Esophagus squamous epithelium (tissue), 5 donors: ENCODE measurements at places on chromosomes 16 and 17.

GRCh38 chr17:33667671-33668070 lies 374.6 kb upstream of the ASIC2 start:
- no peak for DNase-seq

DNA sequence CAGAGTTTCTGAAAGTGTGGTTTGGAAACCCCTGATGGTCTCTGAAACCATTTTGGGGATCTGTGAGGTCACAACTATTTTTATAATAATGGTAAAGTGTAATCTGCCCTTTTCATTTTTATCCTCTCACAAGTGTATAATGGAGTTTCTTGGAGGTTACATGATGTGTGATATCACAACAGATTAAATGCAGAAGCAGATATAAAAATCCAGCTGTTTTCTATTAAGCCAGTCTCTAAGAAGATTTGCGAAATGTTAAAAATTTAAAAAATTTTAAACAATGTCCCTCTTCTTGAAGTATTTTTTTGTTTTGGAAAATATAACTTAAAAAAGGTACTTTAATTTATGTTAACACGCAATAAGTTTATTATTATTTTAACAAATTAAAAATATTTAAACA lies 48.7 kb downstream of the RPGRIP1L start:
- DNase-seq: no peak

- DNase-seq: no peak
These were observed 100.0 kb upstream of the ZNF469 start for GRCh38 chr16:88282564-88283395.

- DNase-seq: no peak
These were observed 55.2 kb downstream of the RAI1 start for GRCh38 chr17:17736205-17737183.

GRCh38 chr17:59388069-59388556 lies 56.7 kb downstream of the YPEL2 start:
- no peak for DNase-seq

GRCh38 chr16:4777339-4778049 lies 10.5 kb upstream of the ZNF500 start:
- no peak for DNase-seq

GRCh38 chr16:75230471-75231110 lies 11.8 kb downstream of the CTRB1 start:
- no peak for DNase-seq

GRCh38 chr17:16255481-16255921 lies 38.5 kb downstream of the PIGL start:
- DNase-seq: no peak

- no peak for DNase-seq
These were observed 6.2 kb downstream of the NF1 start for GRCh38 chr17:31100840-31101459.

- no peak for DNase-seq
These were observed 2.3 kb upstream of the HOXB2 start for GRCh38 chr17:48546924-48547807.

- no peak for DNase-seq
These were observed 126.3 kb downstream of the ZFHX3 start for GRCh38 chr16:72921620-72922019.

DNA sequence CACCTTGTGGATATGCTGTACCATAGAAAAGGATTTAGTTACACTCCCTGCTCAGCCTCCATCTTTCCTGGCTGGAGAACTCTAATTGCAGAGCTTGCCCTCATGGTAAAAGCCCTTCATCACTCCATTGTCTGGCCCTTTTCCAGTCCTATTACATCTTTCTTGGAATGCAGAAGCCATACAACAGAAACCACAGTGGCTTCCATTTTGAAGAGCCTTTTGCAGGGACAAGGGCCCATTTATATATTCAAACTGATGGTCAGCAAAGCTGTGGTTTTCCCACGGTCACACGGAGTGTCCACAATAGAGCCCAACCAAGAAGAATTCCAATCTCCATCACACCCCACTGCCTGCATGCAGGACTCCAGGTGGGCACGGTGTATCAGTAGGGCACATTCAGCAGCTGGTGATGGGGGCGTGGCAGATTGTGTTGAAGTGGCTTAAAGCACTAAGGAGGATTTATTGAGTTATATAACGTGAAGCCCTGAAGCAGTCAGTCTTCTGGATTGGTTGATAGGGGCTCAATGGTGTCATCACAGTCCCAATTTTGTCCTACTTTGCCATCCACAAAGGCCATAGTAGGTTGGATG lies 20.3 kb downstream of the COPRS start:
- no peak for DNase-seq

GRCh38 chr16:12386192-12386591 lies 409.7 kb downstream of the SNX29 start:
- no peak for DNase-seq

- DNase-seq: no peak
These were observed 678.3 kb upstream of the EEF2KMT start for GRCh38 chr16:5775916-5776315.

GRCh38 chr17:63775420-63775819 lies 1.4 kb downstream of the DDX42 start:
- no peak for DNase-seq

DNA sequence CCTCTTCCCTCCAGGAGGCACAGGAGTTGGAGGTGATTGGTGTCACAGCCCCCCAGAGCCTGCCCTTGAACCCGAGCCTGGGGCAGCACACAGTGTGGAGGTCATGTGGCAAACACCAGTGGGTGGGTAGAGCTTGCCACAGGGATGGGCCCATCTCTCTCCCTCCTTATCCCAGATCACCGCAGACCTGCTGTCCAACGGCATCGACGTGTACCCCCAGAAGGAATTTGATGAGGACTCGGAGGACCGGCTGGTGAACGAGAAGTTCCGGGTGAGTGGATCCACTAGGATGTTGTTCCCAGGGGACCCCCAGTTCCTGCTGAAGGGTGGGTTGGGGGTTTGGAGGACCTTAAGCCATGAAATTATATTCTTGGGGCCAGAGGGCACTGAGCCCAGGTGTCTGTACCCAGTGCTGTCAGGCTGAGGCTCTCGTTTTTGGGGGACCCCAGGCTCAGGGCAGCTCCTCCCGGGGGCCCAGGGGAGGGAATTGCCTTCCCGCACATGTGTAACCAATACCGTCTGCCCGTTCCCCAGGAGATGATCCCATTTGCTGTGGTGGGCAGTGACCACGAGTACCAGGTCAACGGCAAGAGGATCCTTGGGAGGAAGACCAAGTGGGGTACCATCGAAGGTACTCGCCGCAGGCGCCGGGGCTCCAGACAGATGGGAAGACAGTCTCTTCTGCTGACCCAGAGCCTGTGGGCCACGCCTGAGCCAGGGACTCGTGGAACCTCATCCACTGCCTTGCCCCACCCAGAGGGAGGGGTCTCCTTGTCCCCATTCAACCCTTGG lies 351.9 kb downstream of the SEC14L1 start:
- DNase-seq: no peak

DNA sequence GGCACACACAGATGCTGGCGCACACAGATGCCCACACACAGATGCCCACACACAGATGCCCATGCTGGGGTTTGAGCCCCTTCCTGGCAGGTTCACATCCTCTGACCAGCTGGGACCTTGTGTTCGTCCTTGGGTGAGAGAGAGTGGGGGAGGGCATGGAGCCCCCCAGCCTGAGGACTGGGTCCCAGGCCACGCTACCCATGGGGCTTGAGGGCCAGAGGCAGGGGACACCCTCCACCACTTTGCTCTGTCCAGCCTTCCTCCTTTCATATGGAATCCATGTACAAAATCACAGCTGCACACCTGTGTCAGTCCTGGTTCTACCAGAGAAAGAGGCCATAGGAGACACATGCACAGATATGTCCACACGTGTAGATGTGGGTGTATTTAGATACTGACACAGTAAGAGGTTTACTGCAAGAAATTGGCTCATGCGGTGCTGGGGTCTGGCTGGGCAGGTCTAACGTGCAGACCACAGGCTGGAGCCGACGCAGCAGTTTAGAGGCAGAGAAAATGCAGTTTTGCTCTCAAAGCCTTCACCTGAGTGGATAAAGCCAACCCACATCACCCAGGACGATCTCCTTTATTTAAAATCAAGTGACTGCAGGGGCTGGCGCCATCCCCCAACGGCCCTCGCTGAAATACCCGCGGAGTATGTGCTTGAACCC lies 10.8 kb downstream of the SLC22A31 start:
- no peak for DNase-seq

DNA sequence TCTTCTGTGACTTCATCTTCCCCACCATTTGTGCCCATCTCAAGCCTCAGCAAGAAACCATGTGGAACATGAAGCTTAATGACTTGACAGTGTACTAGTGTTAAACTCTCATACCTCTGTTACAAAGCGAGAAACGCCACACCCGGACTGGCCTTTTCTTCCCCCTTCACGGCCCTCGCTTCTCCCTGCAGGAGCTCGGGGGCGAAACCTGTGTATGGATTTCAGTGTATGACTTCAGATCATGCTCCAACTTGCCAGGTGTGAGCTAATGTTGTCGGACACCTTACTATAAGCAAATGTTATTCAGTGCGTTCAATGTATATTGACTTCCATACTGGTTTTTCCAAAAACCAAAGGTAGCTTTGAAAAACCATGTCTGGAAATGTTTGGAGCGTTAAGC lies 20.1 kb upstream of the SLC5A11 start:
- DNase-seq: no peak

DNA sequence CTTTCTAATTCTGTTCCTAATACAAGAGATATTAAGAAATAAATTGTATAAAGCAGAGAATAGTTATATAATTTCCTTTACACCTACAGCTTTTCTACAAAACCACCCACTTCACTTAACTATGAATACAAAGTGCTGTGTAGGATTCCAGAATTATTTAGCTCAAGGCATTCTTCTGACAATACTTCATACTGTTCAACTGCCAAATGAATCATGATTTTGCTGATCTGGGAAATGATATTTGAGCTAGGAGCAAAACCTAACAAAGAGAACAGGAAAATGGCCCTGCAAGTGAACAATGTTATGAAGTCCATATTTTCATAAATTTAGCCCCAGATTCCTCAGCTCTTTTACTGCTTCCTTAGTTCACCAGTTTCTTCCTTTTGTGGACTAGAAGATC lies 12.9 kb downstream of the BBS2 start:
- DNase-seq: no peak

DNA sequence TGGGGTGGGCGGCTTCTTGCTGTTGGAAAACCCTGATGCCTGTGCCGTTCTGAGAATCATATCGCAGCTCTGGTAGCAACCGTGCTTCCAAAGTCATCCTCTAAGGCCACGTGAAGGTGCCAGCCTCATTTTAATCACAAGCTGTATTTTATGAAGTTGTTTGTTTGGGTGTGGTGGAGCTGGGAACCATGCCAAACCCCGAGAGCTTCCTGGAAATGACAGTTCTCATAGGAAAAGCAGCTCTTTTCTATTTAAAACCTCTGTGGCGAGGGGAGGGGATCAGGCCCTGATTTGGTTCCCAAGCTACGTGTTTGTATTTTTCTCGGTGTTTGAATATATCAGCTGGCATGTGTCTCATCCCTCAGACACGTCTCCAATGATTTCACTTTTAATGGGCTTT lies 21.7 kb downstream of the KNOP1 start:
- peak; percentile 4 for DNase-seq

DNA sequence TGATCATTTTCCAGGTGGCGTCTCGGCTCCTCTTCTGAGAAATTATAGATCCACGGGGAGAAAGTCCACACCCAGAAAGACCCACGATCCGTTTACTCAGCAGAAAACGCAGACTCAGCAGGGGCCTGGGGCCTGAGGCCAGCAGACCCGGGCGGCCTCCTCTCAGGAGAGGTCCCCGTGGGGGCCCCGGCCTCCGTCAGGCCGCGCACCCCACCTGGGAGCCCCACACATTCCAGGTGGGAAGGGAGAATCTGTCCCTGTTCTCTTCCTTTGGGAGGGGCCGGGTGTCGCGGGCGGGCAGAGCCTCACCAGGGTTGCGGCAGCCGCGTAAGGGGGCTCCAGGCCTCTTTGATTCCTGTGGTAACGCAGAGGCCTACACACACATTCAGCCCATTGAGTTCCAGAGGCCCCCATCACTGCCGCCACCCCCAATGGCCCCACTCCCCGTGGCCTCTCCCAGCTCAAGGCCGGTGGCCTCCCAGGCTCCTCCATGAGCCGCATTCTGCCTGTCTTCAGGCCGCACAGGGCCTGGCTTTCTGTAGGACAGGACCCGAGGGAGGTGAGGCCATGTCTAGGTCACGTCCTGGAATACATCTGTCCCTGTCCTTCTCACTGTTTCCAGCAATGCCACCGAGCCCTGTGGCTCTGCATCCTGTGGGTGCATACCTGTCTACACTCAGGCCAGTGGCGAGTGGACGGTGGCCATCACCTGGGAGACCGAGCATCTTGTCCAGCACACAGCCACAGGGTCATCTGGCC lies 1.6 kb upstream of the IGFALS start:
- no peak for DNase-seq

- peak; percentile 90 for DNase-seq
These were observed 5.3 kb downstream of the RNF166 start for GRCh38 chr16:88700636-88701482.

DNA sequence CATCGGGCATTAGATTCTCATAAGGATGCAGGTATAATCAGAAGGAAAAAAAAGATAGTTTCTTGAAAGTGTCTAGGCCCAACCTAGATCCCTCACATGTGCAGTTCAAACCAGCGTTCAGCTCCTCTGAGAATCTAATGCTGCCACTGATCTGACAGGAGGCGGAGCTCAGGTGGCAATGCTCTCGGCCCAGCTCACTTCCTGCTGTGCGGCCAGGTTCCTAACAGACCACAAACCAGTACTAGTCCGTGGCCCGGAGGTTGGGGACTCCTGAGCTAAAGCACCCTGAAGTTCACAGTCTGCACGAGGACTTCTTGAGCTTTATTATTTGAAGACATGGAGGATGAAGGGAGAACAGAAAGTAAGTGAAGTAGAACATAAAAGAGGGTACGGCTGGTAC lies 16.8 kb downstream of the SMCR8 start:
- no peak for DNase-seq

DNA sequence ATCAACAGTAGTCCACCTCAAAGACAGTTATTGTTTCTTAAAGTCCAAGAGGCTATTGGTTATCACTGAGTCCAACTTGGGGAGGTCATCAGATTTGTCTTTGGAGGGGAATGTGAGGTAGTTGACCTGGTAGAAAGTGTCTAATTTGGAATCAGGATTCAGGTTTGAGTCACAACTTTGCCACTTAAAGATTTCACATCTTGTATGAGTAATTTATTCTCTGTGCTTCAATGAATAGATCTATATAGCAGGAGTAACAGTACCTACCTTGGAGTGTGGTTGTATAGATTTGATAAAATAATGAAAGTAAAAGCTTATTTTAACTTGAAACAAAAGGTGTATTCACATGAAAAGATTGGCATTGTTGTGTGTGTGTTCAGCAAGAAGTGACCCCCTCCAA lies 119.3 kb upstream of the TBX2 start:
- DNase-seq: no peak
